ENCODE measurements at places on chromosomes 16 and 17.

- no peak for DNase-seq
These were observed at the start of gene ASPA for GRCh38 chr17:3475812-3476610. ASPA (plus strand) TSS chr17:3475997; CDS start chr17:3476160, 163 bp downstream.

- DNase-seq, result no peak
These were observed 430.5 kb upstream of the XYLT1 start for GRCh38 chr16:17901309-17901708.

GRCh38 chr17:2435181-2435741 lies 34.4 kb upstream of the MNT start:
- DNase-seq, result no peak

DNA sequence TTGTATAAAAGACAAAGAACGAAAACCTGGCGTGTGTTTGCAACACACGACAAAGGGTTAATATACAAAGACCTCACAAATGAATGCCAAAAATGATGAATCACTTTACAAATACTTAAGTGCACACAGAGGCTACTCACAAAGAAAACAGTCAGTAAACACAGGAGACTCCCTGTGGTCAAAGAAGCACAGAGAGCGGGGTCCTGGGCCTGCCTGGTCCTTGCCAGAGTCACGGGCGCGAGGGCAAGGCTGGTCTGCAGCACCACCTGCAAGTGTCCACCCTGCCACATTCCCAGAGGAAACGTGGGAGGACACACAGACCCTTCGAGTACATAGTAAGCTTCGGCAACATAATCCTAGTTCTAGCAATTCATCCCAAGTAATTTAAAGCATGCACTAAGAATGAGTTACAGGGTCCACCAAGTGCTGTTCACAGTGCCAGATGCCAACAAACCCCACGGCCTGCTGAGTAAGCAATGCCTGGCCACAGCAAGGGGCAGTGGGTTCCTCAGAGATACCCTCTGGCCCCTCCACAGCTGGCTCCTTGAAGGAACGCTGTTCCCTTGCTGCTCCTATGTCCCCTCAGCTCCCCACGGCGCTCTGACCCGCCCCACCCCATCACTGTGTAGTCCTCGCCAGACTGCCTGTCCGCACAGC lies 24.6 kb upstream of the FAAP100 start:
- no peak for DNase-seq

GRCh38 chr16:24036614-24037013 lies 200.8 kb downstream of the PRKCB start:
- peak; percentile 42 for DNase-seq

GRCh38 chr17:78360371-78361224 lies 721 bp upstream of the SOCS3 start:
- DNase-seq, result peak; percentile 93

GRCh38 chr17:81336930-81337325 lies 41.8 kb upstream of the SLC38A10 start:
- no peak for DNase-seq

DNA sequence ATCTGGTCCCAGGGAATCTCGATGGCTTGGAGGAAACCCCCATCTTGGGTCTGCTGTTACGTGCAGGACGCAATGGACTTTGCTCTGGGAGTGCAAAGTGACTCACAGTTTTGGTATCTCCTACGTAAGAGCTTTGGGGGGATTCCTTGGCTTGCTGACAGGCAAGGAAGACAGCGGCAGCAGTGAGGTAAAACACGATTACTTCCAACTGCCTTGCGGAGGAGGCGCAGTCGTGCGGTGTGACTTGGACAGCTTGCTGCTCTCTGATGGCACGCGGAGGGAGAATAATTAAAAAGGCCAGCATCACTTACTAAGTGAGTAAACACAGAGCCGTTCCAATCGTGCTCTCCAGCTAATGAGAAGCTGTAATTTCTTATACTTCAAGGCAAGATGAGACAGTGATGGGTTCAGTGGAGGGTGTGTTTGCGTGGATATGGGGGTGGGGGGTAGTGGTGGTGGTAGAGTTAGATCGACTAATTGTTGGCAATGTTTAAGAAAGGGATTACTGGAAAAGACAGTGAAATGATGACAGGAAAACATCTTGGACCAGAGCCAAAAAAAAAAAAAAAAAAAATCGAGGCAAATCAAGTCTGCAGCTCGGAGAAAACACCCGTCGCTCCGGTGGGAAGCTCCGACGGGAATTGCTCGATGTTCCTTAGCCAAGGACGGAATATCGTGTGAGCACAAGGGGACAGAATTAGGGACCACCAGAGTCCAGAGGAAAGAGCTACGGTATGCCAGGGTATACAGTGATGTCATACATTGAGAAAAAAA lies 184.8 kb upstream of the ZFHX3 start:
- DNase-seq, result no peak

- no peak for DNase-seq
These were observed 5.3 kb downstream of the ZNF469 start for GRCh38 chr16:88387941-88388627.

GRCh38 chr16:11990702-11991390 lies 14.3 kb downstream of the SNX29 start:
- no peak for DNase-seq

- no peak for DNase-seq
These were observed 24.8 kb downstream of the ITPRIPL2 start for GRCh38 chr16:19138601-19139000.

- no peak for DNase-seq
These were observed 33.8 kb upstream of the SSTR2 start for GRCh38 chr17:73130977-73131376.

DNA sequence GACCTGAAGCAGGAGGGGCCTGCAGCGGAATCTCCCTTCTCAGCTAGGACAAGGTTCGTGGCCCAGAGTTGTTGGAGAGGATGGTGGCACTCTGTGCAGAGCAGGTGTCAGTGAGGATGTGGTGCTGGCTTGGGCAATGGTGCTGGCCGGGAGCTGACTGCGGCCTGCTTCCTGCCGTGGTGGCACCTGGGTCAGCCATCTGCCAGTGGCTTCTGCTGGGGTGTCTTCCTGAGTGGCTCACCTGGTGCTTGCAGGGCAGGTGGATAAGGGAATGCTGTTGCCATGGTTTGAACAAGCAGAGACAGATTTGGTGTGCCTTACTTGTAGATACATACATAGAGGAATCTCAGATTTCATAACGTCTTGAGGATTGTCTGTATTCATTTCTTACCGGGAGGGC lies 69.6 kb downstream of the SEC14L1 start:
- no peak for DNase-seq

- peak; percentile 56 for DNase-seq
These were observed 14.3 kb downstream of the PIEZO1 start for GRCh38 chr16:88770461-88771293.

GRCh38 chr16:15609286-15609649 lies 33.7 kb downstream of the MARF1 start:
- DNase-seq, result no peak
